NAMALWA (cell line): ENCODE measurements at places on chromosomes 6 and 20.

DNA sequence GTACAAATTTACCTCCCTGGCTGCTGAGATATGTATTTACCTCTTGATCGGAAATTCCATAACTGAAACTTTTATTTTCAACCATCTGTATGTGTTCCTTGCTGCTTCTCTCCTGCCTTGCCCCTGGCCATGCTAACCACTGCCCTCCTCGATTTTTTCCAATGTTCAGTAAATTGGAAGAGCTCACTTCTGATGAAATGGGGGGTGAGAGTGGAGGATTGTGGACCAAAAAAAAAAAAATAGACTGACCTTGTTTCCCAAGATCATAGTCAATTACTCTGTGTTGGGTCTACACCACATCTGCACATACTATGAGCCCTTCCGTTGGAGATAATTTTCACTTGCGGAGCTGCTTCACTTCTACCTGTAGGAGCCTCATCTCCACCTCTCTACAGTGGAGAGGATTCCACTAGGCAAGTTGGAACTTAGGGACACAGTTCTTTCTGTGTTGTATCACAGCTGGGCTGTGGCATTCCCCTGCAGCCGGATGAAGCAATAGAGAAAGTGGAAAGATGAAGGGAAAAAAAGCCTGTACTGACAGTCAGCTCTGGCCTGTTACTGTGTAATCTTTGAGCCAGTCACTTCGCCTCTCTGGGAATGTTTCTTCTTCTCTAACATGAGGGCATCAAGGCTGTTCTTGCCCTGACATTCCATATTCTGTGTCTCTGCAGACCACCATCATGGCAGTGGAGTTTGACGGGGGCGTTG, 1.6 kb downstream of the PSMB9 start:
- no peak for DNase-seq

GRCh38 chr20:11966186-11966585, 48.5 kb downstream of the BTBD3 start:
- DNase-seq = no peak

DNA sequence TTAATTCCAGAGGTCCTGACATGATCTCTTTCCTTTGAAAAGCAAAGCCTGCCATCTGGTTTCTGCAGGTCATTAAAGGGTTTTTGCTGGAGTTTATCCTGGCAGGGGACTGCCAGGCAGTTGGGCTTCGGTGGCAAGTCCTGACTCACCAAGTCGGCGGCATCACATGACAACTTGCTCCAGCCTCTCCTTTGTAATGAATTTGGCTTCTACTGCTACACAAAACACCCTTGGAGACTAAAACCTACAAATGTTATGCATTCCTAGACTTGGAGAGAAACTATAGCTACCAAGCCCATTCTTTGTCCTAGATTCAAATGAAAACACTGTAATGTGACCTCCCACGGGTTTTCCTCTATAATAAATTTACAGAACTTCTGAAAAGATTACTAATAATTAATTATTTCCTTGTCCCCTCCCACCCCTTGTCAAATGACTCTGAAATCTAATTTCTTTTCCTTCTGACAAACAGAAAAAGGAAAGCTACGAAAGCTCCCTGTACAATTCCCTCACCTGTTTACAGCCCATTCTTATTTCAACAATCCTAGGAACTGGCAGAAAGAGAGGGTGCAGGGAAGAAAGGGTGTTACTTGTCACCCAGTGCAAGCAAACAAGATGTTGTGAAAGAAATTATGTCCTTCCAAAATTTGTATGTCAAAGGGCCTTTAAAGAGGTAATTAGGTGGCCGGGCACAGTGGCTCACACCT, 62.9 kb downstream of the QRSL1 start:
- no peak for DNase-seq

- DNase-seq = no peak
Measured at GRCh38 chr20:38855356-38855755, 49.9 kb downstream of the PPP1R16B start.

GRCh38 chr20:44720621-44720996, 5.4 kb downstream of the CCN5 start:
- no peak for DNase-seq

GRCh38 chr6:89999945-90000825, 105.9 kb downstream of the GJA10 start:
- DNase-seq = no peak

GRCh38 chr20:40331807-40332560, 357.1 kb downstream of the MAFB start:
- no peak for DNase-seq
